Gastrocnemius medialis (tissue), 4 donors: ENCODE measurements at places on chromosomes 5 and 9.
A peak's percentile ranks its signal among the peaks of the same experiment; 100 is the strongest.

GRCh38 chr9:18499062-18499461, 25.1 kb downstream of the ADAMTSL1 start:
- H3K27ac ChIP-seq, result no peak overlapping the region
- no peaks in the 10 kb centered on the region for H3K36me3 ChIP-seq
- H3K4me1 ChIP-seq, result no peaks in the 10 kb centered on the region
- DNase-seq, result no peak
- no peaks in the 10 kb centered on the region for H3K27me3 ChIP-seq
- H3K4me3 ChIP-seq, result no peak overlapping the region

- H3K36me3 ChIP-seq, result no peaks in the 10 kb centered on the region
- H3K4me3 ChIP-seq, result no peak overlapping the region
- no peaks in the 10 kb centered on the region for H3K4me1 ChIP-seq
- no peak for DNase-seq
- H3K27me3 ChIP-seq, result no peaks in the 10 kb centered on the region
- H3K27ac ChIP-seq, result no peak overlapping the region
Measured at GRCh38 chr9:105485131-105485530, 37.3 kb downstream of the FSD1L start.

DNA sequence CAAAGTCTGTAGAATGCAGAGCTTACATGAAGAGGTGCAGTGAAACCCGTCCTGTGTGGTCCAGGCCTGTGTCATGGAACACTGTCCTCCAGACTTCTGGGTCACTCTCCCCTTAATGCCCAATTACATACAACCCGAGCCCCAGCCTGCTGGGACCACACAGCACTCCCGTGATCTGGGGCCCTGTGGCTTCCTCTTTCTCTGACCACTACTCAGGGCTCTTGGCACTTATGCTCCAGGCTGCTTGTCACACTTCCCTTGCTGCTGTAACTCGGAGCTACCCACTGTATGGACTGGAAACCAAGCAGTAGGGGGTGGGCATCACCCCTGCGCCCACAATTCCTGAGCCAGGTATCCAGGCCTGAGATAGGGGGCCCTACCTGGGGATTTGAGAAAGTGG, 10.3 kb upstream of the IL3 start:
- H3K27ac ChIP-seq, result no peak overlapping the region
- no peaks in the 10 kb centered on the region for H3K4me1 ChIP-seq
- no peak overlapping the region for H3K4me3 ChIP-seq
- no peak for DNase-seq
- no peaks in the 10 kb centered on the region for H3K27me3 ChIP-seq
- no peaks in the 10 kb centered on the region for H3K36me3 ChIP-seq

DNA sequence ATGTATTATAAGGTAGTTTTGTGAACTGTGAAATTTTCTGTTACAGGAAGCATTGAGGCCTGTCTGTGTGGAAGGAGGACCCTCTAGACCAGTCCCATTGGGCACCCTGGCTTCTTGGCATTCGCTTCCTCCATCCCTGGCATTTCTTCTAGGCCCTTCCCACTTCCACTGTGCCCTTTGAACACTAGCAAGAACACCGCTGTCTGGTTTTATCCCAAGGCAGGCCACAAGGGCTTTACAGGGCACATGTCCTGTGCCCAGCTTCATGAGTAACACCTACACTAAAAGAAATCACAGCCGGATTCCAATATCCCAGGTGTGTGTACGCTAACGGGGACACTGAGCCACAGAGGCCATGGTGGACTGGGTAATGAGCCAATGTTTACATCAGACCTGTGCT, 99.8 kb downstream of the ADRB2 start:
- no peak for DNase-seq
- no peaks in the 10 kb centered on the region for H3K36me3 ChIP-seq
- no peak overlapping the region for H3K4me3 ChIP-seq

DNA sequence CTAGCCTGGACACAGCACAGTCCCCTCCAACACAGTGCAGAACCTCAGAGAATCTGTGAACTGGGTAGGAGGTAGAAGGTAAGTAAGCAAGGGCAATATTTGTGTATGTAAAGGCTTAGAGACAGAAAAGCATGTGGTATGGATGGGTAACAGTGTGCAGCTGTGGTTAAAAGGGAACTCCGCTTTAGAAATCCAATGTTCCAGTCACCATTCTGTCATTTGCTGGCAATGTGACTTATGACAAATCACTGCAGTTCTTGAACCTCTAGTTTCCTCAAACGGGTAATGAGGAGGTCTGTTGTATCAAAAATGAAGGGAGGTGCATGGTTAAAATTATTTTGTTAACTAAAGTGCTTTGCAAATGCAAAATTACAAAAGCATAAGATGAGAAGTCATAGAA, 125.5 kb upstream of the IFNE start:
- H3K4me1 ChIP-seq, result no peaks in the 10 kb centered on the region
- H3K27ac ChIP-seq, result no peak overlapping the region
- H3K4me3 ChIP-seq, result no peak overlapping the region
- DNase-seq, result no peak

DNA sequence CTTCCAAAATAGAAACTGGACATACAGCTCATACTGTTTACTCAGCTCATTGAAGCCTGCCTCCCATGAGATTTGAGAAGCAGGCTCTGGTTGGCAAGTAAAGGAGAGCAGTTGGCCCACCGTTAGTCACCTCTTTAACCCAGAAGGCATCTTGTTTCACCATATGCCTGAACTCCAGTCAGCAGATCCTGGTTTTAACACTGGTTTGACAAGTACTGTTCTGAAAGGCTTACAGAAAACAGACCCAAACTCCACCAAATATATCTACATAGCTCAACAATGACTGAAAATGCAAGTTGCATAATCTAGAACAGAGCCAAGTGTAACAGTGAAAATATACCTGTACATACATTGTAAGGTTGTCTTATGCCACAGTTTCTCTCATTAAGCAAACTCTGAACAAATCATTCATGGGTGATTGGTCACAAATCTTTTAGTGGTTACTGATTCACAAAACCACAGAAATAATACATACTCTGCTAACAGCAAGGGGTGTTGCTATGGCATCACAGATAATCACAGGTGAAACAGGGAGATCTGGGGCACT, 198.8 kb downstream of the BNC2 start:
- no peaks in the 10 kb centered on the region for H3K36me3 ChIP-seq
- H3K4me3 ChIP-seq, result no peak overlapping the region
- DNase-seq, result peak; percentile 40
- peaks cover 26% of the 10 kb centered on the region for H3K4me1 ChIP-seq

- DNase-seq, result no peak
- H3K27ac ChIP-seq, result no peak overlapping the region
- H3K27me3 ChIP-seq, result no peaks in the 10 kb centered on the region
- no peaks in the 10 kb centered on the region for H3K4me1 ChIP-seq
- no peak overlapping the region for H3K4me3 ChIP-seq
Measured at GRCh38 chr5:135890296-135890695, 5.3 kb downstream of the IL9 start.

- H3K4me1 ChIP-seq, result peaks cover 28% of the 10 kb centered on the region
- H3K36me3 ChIP-seq, result no peaks in the 10 kb centered on the region
Measured at GRCh38 chr5:151239237-151239861, 13.6 kb upstream of the GM2A start.

- no peak overlapping the region for H3K27ac ChIP-seq
- no peaks in the 10 kb centered on the region for H3K36me3 ChIP-seq
- H3K4me1 ChIP-seq, result no peaks in the 10 kb centered on the region
- H3K4me3 ChIP-seq, result no peak overlapping the region
Measured at GRCh38 chr5:152864991-152865390, 459.9 kb upstream of the NMUR2 start.

GRCh38 chr5:113296676-113297075, 138.1 kb downstream of the TSSK1B start:
- H3K27ac ChIP-seq, result no peak overlapping the region
- no peak overlapping the region for H3K4me3 ChIP-seq
- DNase-seq, result no peak
- no peaks in the 10 kb centered on the region for H3K27me3 ChIP-seq

DNA sequence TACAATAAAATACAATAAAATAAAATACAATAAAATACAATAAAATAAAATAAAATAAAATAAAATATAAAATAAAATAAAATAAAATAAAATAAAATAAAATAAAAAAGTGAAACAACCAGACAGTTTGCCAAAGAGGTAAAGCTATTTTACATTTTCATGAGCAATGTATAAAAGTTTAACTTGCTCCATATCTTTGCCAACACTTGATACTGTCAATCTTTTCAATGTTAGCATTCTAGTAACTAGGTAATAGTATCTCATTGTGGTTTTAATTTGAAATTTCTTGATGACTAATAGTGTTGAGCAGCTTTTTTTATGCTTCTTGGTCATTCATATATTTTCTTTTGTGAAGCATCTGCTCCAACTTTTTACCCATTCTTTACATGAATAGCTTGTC, 17.3 kb downstream of the TTC33 start:
- no peaks in the 10 kb centered on the region for H3K36me3 ChIP-seq
- H3K27ac ChIP-seq, result no peak overlapping the region
- no peaks in the 10 kb centered on the region for H3K27me3 ChIP-seq
- no peak for DNase-seq
- peaks cover 22% of the 10 kb centered on the region for H3K4me1 ChIP-seq
- no peak overlapping the region for H3K4me3 ChIP-seq

DNA sequence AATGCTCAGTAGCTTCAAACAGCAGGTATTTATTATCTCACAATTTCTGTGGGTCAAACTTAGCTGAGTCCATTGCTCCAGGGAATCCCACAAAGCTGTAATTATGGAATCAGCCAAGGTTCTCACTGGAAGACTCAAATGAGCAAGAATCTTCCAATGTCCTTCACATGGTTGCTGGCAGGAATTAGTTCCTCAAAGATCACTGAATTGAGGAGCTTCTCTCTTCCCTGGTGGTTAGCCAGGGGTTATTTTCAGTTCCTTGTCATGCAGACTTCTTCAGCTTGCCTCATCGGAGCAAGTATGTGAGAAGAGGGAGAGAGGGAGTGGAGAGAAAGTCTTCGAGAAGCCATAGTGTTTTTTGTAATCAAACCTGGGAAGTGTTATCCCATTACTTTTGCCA, 2331.9 kb downstream of the MAT2B start:
- H3K36me3 ChIP-seq, result no peaks in the 10 kb centered on the region
- no peaks in the 10 kb centered on the region for H3K4me1 ChIP-seq
- no peak for DNase-seq
- no peak overlapping the region for H3K27ac ChIP-seq
- no peak overlapping the region for H3K4me3 ChIP-seq

GRCh38 chr9:35958104-35958837, at the start of gene OR2S2:
Gene OR2S2, minus strand, starts transcription at chr9:35958154. Its CDS starts 56 bp downstream, at chr9:35958098.
- H3K4me1 ChIP-seq, result no peaks in the 10 kb centered on the region
- no peaks in the 10 kb centered on the region for H3K36me3 ChIP-seq
- DNase-seq, result no peak
- H3K27me3 ChIP-seq, result no peaks in the 10 kb centered on the region
